ENCODE measurements at places on chromosomes 6 and 20.

DNA sequence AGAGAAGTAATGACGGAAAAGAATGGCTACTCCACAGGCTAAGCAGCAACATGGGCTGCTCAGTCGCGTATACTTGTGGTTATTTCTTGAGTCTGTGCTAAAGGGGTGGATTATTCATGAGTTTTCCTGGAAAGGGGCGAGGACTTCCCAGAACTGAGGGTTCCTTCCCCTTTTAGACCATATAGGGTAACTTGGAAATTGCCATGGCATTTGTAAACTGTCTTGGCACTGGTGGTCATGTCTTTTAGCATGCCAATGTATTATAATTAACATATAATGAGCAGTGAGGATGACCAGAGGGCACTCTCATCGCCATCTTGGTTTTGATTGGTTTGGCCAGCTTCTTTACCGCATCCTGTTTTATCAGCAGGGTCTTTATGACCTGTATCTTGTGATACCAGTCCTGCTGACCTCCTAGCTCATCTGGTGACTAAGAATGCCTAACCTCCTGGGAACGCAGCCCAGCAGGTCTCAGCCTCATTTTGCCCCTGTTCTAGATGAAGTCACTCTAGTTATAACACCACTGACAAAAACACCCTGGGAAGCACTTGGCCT, 11.4 kb downstream of the LBP start:
- DNase-seq: no peak

DNA sequence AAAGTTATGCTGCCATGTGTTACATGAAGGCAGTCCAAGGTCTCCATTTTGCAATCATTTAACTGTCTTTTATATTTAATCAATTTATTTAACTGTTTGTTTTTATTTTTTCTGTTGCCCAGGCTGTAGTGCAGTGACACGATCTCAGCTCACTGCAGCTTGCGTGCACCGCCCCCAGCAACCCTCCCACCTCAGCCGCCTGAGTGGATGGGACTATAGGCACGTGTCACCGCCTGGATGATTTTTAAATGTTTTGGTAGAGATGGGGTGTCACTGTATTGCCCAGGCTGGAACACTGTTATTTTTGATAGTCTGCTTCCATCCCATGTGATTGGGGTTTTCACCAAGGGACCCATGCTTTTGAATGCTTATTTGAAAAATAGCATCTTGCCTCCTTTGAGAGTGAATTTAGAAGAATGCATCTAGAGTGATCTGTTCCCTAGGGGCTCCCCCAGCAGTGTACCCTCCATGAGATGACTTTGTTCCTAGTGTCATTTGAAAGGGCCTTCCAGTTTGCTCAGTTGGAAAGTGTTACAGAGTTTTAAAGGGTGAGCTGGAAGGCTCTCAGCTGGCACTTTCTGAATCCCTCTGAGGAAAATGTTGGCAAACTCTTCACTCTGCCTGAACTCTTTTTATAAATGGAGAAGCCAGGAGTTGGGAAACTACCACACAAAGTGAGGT, 143.4 kb downstream of the JARID2 start:
- DNase-seq: no peak

GRCh38 chr20:40900666-40901215, 127.9 kb upstream of the TOP1 start:
- DNase-seq: no peak

DNA sequence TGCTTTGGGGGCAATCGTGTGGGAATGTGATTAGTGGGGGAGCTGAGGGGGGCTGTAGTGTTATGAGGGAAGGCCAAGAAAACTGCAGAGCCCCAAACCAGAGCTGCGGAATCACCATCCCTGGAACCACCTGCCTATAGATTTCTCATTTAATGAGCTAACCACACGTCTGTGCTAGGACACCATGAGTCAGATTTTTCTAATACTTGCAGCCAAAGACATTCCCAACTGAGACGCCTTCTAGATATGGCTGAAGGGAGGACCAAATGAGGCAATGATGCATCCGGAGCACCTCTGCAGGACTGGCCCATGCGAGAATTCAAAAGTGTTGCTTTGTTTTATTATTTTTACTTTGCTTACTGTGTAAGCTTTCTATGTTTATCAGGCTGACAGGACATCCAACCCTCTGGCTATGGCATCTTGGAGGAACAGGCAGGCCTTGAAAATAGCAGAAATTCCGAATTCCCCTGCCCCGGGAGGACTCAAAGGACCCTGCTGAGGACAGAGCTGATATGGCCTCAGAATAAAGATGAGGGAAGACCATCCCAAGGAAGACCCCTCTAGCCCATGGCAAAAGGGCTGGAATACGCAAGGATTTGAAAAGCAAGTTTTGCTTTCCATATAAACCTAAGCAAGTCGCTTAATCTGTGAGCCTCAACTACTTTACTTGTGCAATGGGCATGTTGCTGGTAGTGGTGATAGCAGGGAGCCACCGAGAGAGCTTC, 3.1 kb upstream of the PTGIS start:
- DNase-seq: no peak

DNA sequence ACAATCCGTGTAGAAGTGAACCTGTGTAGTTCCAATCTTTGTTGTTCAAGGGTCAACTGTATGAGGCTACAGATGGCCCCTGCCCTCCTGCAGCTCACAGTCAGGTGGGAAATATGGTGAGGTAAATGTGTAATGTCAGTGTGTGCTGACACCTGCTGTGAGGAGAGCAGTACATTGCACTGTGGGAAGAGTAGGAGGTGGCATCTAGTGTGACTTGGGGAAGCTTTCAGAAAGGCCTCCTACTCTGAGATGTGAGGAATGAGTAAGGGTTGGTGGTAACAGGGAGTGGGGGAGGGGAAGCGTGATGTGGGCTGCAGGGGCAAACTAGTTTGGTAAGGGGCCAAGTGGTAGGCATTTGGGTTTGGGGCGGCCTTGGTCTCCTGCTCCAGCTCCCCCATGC, 188.8 kb downstream of the FARS2 start:
- DNase-seq: no peak

DNA sequence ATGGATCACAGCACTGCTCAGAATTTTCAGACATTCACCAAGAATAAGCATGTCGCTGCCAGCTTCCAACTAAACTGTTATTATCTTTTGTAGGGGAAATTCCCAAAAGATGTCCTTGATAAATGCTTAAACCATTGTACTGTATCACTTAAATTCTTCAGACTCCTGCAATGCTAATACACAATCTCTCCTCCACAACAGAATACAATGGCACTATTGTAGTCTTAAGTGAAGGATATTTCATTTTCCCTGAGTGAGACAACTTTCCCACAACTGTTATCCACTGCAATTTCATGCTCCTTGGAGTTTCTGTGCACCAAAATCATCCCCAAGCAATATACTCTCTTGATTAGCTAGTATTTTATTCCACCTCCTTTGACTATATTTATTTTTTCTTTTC, 189.7 kb downstream of the COL9A1 start:
- DNase-seq: no peak

DNA sequence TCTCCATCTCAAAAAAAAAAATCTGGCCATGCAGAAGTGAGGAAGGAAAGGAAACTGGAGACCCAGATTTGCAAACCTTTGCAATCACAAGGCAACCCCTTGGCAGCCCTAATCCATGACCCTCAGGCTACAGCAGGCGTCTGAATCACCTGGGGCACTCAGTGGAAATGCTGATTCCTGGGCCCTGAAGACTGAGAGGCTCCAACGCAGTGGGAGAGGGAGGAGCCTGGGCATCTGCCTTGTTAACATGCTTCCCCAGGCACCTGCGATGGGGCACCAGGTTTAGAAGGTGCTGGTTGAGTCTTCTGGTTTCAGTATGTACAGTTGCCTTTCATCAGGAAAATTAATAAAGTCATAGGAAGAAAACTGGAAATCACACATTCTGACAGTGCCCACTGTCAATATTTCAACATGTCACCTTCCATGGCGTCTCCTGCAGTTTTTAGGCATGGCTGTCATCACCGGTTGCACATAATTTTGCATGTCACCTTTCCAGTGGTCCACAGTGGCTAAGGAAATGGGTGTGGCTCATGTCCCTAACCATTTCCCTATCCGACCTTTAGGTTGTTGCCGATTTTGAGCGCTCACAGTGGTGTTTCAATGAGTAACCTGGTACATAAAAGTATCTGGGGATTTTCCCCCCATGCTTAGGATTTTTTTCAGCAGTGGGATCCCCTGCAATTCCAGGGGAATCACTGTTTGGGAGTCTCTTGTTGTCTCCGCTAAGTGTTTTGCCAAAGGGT, 56.9 kb downstream of the PREX1 start:
- DNase-seq: no peak

- no peak for DNase-seq
Observed at GRCh38 chr6:118296129-118296901, 251.8 kb upstream of the PLN start.

- DNase-seq: peak; percentile 42
Observed at GRCh38 chr6:25280344-25281074, 1.3 kb downstream of the CARMIL1 start.

DNA sequence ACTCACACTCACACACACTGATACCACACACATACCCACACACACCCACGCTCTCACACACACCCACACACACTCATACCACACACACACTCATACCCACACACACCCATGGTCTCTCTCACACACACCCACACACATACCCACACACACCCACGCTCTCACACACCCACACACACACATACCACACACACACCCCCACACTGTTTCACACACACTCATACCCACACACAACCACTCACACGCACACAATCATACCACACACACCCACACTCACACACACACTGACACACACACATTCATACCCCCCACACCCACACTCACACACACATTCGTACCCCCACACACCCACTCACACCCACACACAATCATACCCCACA, 158.1 kb downstream of the SMOC2 start:
- no peak for DNase-seq

DNA sequence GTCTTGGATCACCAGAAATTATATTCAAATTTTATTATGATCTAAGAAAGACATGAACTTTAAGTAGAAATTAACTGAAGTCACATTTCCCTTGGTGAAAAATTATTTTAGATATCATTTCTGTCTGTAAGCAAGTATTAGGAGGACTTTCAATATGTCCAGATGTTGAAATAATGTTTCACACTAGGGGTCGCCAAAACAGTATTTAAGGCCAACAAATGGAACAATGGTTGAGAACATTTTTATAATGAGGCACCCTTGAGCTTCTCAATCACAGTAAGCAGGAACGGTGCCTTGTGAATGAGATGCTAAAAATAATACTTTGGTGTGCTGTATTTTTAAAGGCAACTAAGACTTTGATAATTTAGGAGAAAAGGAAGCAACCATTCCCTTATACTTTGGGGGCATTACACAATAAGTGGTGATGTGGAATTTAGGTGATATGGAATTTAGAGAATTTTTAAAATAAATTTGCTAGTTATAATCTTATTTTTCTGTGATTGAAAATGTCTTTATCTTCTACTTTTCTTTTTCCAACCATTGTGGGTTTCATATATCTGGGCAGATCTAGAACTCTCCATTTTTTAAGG, 9.6 kb upstream of the SF3B5 start:
- peak; percentile 39 for DNase-seq

- no peak for DNase-seq
Observed at GRCh38 chr6:115404446-115404845, 656.2 kb downstream of the FRK start.

DNA sequence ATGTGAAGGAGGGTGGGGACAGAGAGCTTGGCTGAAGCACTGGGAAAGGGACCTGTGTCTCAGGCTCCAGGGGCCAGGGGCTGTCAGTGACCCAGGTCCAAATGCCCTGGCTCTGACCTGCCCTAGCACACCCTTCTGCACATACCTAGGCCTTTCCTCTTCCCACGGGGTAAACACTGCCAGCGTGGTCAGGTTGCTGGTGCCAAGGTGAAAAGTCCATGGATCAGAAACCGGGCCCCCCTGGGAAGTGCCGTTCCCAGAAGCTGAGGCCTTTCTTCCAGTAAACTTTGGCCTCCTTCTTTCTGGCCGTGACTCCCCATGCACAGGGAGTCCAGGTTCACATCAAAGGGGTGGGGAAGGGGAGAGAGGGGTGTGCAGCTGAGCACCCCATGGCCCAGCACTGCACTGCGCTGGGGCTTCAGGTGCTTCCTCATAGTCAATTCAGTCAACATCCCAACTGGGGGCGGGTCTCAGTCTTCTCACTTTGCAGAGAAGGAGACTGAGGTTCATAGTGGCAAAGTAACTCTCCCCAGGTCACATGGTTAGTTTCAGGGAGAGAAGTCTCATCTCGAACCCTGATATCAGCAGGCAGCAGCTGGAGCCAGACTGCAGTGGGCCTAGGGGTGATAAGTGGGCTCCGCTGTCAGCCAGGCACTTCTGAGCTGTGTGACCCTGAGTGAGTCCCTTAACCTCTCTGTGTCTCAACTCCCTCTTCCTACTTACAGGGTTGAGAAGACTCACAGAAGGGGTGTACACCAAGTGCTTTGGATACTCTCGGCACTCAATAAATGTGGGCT, 17.0 kb downstream of the PCK1 start:
- no peak for DNase-seq

- DNase-seq: no peak
Observed at GRCh38 chr20:54148947-54149764, 24.6 kb downstream of the CYP24A1 start.

DNA sequence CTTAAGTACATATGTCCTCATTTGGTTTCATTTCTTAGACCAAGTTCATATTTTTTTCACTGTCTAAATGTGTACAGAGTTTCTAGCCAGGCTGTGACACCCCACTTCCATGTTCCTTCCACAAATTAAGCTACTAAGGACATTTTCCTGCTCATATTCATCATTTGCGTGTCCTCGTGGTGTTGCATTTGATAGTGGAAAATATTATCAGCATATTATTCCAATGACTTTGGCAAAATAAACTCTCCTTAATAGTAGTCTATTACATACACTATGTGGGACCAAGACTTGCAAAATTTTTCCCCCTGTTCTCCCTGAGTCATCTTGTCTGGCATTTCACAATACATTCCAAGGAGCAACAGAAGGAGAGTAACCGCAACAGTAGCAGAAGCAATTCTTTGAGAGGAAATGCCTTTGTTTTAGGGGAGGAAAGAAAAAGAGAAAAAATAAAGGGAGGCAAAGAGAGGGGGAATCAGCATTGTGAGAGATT, 599.2 kb downstream of the COL12A1 start:
- DNase-seq: no peak

- no peak for DNase-seq
Observed at GRCh38 chr6:28142446-28142845, 763 bp downstream of the ZKSCAN8 start.

GRCh38 chr20:49843770-49844380, 31.2 kb downstream of the SLC9A8 start:
- DNase-seq: no peak

DNA sequence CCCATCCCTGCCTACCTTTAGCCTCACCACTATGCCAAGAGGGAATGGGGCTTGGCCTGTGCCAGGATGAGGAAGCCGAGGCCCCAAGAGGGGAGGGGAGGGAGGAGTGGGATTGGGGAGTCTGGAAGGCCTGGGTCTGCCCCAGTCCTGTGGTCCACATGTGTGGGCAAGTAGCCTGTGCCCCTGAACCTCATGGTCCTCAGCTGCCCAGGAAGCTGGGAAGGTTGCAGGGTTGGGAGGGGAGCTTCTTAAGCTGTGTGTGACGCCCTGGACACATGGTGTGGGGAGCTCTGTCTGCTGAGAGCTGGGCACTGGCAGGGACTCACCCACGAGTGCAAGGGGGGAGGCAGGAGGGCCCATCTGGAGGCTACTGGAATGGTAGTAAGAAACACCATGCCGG, 31.7 kb downstream of the DLGAP4 start:
- DNase-seq: no peak

- DNase-seq: no peak
Observed at GRCh38 chr6:150391890-150392289, 23.1 kb downstream of the IYD start.

GRCh38 chr6:160667639-160668481, 3.8 kb upstream of the LPA start:
- peak; percentile 15 for DNase-seq
